DND-41 (cell line): ENCODE measurements at places on chromosomes 13 and 19.
A peak's percentile ranks its signal among the peaks of the same experiment; 100 is the strongest.

- DNase-seq = peak; percentile 29
These were observed 4.9 kb upstream of the N4BP2L1 start for GRCh38 chr13:32432856-32433255.

DNA sequence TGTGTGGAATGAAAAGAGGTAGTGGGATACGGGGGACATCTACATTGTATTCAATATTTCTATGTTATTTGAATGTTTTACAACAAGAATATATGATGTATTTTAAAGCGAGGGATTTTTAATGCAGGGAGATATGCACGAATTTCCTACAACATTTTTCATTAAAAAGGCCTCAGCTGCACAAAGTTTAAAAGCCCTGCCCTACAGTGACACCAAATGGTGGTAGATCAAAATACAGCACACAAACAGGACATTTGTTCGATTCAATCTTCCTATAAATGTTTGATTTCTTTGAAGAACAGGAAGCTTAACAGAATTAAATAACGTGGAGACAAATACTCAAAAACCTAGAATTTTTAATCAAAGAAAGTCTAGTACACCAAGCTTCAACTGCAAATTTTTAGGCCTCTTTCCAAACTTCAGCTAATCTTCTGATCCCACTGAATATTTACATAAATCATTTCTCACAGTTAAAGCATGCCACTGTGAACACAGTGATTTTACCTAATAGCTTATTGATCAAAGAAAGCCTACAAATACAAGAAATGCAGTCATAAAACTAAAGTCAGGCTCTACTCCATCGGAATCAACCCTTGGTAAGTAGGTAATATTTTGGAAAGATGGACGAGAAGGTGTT is 257.2 kb downstream of the DIAPH3 start:
- no peak for DNase-seq

DNA sequence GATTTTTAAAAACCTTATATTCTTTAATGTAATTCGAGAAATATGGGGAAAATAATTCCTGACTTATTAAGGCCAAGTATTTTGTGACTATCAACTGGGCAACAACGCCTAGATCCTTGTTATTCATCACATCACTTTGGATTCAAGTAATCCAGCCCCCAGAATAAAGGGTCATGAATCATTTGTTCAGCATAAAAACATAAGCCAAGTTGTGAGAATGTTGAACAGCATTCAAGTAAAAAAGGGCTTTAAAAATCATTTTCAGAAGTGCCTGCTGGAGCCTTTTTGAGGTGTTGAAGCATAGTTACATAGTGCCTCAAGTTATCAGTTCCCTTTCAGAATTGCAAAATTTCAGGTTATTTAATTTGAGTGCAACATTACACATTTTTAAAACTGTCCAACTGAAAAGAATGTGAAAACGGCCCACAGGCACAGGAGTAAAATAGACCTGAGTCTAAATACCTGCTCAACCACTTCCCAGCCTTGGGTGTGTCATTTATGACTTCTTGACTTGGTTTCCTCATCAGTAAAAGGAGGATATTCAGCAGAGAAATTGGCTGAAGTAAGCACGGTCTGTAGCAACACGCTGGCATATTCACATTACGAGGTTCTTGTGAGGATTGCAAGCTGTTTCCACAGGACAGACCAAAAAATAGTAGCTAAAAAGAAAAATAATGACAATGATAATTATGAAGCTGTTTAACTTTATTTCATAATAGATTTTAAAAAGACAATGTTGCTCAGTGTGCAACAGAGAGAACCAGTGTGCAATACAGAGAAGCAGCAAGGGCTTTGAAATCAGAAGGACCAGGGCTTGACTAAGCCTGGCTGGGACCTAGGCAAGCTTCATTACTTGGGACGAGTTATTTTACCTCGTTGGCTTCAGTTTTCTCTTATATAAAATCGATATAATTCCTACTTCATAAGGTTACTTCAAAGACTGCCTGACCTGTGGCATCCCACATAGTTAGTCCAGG is 56.6 kb downstream of the MBNL2 start:
- DNase-seq = no peak

DNA sequence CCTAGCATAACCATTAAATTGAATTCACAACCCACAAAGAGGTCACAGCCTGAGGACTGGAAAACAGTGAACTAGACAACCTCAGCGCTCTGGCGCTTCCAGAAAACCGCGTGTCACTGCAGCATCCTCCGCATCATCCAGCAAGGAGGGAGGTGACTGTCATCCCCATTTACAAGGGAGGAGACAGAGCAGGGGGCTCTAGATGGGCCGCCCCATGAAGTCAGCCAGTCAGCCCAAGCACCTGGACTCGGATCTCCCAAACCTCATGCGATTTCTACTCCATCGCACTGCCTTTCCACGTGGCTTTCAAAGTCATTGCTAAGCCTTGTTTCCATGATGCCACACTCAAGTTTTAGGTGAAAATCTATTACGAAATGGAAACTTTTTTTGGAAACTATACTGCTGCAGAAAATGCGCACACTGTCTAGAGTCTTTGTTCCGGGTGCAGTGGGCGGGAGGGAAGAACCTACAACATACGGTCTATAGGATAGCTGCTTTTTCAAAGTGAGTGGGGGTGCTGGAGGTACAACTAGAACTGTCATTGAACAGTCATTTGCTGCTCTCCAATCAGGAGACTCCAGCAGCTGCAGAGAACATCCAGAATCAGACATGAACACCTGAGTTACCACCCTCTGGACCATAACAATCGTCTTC is 2.8 kb downstream of the AP3D1 start:
- DNase-seq = no peak

DNA sequence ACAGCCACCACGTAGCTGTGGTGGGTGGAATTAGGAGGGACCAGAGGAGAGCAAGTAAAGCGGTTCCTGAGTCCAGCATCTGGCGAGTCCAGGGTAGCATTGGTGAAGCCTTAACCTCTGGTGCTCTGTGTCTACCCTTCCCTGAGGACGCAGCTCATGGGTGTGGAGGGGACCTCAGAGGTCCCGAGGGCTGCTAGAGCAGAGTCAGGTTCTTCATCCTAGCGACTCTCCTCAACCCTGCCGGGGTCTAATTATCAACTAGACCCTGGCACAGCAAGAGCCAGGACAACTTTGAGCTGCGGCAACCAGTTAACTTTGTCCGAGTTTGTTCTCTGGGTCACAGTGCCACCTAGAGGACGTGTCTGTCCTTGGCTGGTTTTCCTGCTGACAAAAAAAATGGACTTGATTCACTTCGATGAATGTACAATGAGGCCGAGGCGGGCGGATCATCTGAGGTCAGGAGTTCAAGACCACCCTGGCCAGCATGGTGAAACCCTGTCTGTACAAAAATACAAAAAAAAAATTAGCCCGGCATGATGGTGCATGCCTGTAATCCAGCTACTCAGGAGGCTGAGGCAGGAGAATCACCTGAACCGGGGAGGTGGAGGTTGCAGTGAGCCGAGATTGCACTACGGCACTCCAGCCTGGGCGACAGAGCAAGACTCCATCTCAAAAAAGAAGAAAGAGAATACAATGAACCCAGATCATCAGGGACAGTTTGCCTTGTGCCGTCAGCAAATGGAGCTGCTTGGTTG is 25.0 kb downstream of the TSSK6 start:
- DNase-seq = peak; percentile 76

- no peak for DNase-seq
These were observed 1442.9 kb downstream of the SLITRK1 start for GRCh38 chr13:82439159-82439904.

- DNase-seq = no peak
These were observed 72.9 kb upstream of the GPR183 start for GRCh38 chr13:99379856-99380801.

DNA sequence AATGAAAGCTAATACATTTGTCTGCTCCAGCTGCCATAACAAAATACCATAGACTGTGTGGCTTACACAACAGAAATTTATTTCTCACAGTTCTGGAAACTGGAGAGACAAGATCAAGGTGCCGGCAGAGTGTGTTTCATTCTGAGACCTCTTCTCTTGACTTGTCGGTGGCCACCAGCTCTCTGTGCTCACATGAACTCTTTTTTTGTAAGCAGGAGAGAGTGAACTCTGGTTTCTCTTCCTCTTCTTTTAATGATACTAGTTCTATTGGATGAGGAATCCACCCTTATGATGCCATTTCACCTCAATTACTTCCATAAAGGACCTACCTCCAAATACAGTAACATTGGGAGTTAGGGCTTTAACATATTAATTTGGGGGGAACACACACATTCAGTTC is 11.7 kb downstream of the KCTD12 start:
- DNase-seq = no peak

DNA sequence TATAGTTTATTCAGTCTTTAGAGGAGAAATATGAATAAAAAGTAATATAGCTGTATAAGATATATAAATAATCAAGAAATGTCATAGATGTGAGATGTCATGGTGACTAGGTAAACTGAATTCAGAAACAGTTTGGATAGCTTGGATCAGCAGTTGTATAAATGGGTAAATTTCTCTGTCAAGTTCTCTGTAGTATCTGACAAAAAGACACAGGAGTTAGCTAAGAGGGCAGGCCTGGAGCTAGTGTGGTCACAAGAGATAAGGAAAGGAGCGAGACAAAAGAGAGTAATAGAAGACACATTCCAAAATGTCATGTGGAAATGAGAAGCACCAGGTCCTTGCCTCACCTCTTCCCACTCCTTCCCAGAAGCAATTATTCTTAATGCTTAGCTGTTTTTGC is 349.0 kb downstream of the LMO7 start:
- no peak for DNase-seq
